ENCODE measurements at places on chromosomes 2 and 18.
A peak's percentile ranks its signal among the peaks of the same experiment; 100 is the strongest.

DNA sequence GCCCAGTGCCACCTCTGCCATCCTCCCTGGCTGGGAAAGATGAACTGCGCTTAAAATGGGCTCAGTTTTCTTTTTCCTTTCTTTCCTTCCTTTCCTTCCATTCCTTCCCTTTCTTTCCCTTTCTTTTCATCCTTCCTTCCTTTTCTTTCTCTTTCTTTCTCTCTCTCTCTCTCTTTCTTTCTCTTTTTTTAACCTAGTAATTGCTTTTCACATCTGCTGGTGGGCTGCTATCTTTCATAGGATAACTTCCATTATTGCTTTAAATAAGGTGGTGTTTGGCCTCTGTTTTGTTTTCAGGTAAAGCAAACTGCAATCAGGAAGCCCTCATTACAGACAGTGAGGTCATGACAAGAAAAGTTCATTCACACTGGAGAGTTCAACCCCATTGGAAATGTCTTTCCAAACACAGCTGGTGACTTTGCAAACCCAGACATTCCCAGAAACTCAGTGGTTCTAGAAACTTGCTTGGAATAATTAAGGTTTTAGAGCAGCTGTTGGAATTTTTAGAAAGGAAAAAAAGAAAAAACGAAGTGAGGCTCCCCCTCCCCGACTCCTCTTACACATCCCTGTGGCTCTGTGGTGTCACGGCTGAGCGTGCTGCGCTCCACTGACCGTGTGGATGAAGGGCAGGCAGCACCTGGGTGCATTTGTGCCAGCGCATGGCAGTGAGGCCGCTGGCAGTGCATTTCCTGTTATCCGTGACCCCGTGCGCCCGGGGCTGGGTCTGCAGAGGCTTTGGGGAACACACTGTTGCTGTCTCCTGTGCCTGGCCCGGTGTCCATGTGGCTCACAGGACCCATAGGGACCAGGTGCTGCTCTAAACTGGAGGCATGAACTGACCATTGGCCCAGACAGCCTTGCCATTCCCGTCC is 76.9 kb downstream of the MBP start:
- DNase-seq = no peak

GRCh38 chr2:141439524-141439923 is 691.3 kb downstream of the LRP1B start:
- DNase-seq = no peak

DNA sequence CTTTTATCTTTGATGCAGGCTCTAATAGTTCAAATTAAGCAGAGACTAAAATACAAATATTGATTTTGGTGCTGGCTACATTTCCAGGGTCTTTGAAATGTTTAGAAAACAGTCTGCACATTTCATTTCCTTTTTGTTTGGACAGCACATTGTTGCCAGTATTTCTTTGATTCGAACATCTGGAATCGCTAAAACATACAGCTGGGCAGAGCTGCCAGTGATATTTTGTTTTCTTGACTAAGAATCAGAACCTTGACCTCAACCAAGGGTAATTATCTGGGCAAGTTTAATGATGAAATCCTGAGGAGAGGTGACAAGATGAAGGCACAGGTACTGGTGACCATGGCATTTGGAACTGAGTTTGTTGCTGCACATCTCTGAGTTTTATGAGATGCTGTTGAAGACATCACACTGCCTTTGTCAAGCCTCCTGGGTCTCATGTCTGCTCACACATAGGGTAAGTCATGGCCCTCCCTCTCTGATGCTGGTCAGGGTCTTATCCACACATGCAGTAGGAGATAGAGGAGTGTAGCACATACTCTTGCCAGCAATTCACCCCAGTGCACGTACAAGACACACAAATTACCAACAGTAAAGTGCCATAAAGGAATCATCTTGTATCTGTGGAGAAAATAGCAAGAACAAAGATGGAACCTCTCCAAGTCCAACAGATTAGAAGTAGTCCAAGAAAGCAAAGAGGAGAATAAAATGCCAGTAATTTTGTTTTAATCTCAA is 391.9 kb downstream of the RND3 start:
- no peak for DNase-seq

DNA sequence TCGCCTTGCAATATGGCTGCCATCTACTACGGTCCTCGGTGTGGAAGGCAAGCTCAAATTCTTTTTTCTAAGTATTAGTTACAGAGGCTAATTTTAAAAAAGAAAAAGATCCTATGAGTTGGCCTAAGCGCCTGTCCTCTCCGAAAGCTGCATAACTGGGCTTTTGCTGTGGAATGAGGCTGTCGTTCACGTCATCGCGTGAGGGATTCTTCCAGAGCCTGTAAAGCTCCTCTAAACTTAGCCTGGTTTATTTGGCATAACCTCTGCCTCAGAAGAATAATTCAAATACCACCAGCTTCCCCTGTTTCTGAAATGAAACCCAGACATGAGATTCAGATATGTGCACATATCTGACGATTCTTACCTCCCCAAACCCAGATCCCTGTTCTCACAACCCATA is 187.4 kb downstream of the DNER start:
- no peak for DNase-seq

DNA sequence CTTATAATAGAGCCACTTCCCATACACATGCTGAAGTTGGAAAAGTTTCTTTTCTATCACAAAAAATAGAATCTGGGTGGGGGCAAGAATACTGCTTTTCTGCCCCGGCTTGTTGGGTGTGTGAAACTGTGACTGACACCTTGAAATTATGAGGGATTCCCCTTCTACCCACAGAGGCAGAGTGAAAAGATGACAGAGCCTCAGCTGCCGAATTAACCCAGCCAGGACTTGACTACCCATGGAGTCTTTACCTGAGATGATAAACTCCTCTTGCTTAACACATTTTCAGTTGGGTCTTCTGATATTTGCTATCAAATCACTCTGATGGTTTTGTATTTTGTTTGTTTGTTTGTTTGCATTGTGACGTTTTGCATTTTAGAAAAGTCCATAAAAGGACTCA is 66.0 kb upstream of the PMAIP1 start:
- DNase-seq = no peak

DNA sequence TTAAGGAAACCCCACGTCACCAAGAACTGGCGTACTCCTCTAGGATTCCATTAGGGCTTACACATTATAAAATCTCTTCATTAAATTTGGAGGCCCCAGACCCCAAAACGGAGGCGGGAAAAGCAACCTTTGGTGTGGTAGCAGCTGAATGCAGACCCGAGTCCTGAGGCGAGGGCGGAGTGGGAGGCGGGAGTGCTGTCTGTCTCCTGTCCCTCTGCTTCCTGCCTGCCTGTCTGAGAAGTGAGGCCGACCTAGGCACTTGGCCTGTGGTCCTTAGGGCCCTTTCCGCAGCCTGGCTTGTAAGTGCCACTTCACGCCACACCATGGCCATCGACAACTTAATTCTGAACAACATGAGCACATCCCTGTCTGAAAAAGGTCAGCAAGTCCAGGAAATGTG is 102.1 kb downstream of the RTN4 start:
- no peak for DNase-seq

DNA sequence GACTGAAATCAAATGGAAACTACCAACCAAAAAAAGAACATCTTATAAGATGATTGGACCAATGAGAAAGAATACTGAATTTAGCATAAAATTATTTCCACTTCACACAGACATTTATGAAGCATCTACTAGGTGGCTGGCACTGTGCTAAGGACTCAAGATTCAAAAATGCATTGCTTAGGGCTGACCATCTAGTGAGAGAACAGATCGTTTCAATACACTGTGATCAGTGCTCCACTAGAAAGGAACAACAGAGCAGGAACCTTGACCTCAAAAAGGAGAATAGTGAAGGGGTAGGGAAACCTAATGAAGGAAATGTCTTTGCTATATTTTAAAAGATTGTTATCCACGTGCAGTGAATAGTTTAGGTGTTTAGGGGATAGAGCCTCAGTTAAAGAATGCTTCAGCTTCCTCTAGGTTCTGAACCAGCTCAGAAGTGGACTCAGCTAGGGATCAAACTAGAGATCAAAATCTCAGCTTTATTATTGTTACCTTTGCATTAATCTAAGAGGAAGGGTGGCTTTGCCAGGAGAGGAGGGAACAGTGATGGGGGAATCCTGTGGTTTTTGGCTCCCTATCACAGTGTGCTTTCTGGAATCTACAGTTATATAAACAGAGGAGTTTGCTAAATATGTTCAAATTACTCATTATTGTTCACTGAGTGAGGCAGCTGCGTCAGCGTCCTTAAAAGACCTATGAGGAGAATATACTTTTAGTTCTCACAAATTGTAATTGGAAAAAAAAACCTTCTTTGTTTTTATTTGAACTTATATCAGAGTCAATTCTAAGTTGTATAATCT is 16.2 kb upstream of the BBS5 start:
- DNase-seq = no peak

DNA sequence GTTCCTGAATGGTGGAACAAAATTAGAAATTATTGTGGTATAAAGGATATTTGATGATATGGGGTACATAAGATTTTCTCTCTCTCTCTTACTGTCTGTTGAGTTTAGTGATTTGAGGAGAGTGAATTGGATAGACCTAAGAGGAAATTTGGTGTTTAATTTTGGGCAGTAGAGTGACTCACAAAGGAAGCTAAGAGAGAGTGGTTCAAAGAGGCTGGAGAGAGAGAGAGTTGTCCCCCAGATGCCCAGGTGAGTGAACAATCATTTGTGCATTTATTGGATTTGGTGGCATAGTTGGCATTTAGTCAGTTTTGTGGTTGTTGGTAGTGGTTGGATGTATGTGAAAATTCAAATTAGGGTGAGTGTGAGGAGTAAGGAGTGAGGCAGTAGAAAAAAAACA is 56.8 kb downstream of the GPD2 start:
- DNase-seq = no peak

DNA sequence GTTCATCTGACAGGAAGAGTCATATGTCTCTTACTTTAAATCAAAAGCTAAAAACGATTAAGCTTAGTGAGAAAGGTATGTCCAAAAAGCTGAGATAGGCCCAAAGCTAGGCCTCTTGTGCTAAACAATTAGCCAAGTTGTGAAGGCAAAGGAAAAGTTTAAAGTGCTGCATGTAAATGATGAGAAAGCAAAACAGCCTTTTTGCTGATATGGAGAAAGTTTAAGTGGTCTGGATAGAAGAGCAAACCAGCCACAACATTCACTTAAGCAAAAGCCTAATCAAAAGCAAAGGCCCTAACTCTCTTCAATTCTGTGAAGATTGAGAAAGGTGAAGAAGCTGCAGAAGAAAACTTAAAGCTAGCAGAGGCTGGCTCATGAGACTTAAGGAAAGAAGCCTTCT is 511.3 kb upstream of the FAM98A start:
- no peak for DNase-seq

DNA sequence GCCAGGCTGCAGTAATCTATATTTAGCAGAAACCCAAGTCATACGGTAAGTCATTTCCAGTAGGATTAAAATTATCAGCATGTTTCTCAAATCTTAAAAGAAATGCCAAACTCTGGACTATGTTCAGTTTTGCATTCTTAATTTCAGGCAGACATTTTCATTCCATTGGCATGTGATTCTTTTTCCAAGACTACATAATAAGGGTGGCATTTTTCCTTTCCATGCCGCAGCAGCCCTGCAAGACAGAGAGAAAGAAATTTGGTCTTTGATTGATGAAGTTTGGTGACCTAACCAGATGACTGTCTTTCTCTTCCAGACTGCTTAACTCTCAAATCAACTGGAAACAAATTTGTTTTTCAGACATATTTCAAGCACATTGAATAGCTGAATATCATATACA is 118.1 kb downstream of the FHOD3 start:
- DNase-seq = no peak

DNA sequence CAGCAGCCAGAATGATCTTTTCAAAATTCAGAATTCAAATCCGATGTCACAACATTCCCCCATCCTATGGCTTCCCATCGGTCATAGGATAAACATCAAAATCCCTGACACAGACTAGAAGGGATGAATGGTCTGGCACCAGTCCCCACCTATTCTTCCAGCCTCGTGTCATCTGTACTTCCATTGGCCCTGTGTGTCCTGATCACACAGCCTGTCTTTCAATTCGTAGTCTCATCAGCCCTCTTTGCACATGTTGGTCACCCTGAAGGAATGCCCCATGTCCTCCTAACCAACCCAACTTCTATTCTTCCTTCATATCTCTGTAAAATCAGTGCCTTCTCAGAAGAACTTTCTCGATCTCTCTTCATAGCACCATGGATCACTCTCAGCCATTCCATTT is 157.2 kb downstream of the NEB start:
- no peak for DNase-seq

- no peak for DNase-seq
These were observed 92.8 kb upstream of the CDH2 start for GRCh38 chr18:28269750-28270149.

- no peak for DNase-seq
These were observed 2.6 kb upstream of the ZFP36L2 start for GRCh38 chr2:43228756-43229659.

- no peak for DNase-seq
These were observed 259.3 kb upstream of the SP5 start for GRCh38 chr2:170455617-170456426.

GRCh38 chr2:232611559-232612218 is 21.7 kb upstream of the EFHD1 start:
- no peak for DNase-seq

DNA sequence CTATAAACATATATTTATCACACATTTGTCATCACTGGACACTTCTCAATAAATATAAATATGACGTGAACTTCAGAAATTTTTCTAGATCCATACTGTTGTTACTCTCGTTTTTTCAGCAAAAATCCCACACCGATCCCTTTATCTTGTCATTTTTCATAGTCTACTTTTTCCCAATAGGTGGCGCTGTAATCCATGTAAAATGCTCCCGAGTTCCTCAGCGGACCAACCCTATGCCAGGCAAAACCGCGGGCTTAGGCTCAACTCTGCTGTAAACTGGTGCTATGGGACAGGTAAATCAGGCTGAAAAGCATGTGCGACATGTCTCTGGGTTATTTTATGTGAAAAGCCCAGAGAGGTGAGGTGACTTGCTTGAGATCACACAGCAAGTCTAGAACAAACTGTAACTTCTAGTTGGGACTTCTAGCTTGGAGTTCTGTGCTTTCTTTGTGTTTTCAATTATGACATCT is 104.0 kb downstream of the COBLL1 start:
- DNase-seq = peak; percentile 65

DNA sequence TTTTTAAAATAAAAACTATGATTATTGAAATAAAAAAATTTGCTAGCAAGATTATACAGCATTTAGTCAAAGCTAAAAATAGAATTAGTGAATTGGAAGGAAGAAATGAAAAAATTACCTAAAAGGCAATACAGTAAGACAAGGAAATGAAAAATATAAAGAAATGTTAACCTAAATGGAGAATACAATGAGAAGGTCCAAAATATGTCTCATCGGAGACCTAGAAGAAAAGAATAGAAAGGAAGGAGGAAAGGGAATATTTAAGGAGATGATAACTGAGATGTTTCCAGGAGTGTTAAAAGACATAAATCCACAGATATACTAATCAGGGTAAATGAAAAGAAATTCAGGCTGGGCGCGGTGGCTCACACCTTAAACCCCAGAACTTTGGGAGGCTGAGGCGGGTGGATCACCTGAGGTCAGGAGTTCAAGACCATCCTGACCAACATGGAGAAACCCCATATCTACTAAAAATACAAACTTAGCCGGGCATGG is 78.9 kb downstream of the AFF3 start:
- no peak for DNase-seq

Measured in iPS DF 19.7 (cell line).